ENCODE measurements at places on chromosomes 1 and 21.

DNA sequence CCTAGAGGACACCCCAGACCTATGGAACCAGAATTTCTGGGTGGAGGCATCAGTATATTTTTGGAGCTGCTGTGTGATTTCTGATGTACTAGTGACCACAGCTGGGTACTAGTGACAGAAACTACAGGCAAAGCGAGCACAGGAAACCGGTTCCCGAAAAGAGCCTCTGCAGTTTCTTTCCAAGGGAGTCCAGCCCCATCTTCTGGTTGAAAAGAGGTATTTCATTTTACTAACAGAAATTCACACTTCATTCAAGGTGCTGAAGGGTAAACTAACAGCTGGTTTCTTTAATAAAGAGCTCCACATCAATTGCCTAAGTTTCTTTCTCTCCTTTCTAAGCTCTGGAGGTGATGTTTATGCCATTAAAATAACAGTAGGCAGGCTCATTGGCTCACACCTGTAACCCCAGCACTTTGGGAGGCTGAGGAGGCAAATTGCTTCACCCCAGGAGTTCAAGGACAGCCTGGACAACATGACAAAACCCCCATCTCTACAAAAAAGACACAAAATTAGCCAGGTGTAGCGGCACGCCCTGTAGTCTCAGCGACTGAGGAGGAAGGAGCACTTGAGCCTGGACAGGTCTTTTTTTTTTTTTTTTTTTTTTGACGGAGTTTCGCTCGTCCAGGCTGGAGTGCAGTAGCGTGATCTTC, 22.0 kb downstream of the THAP3 start:
- DNase-seq = peak; percentile 55

- no peak for DNase-seq
Measured at GRCh38 chr1:1318131-1318652, 6.3 kb downstream of the INTS11 start.

DNA sequence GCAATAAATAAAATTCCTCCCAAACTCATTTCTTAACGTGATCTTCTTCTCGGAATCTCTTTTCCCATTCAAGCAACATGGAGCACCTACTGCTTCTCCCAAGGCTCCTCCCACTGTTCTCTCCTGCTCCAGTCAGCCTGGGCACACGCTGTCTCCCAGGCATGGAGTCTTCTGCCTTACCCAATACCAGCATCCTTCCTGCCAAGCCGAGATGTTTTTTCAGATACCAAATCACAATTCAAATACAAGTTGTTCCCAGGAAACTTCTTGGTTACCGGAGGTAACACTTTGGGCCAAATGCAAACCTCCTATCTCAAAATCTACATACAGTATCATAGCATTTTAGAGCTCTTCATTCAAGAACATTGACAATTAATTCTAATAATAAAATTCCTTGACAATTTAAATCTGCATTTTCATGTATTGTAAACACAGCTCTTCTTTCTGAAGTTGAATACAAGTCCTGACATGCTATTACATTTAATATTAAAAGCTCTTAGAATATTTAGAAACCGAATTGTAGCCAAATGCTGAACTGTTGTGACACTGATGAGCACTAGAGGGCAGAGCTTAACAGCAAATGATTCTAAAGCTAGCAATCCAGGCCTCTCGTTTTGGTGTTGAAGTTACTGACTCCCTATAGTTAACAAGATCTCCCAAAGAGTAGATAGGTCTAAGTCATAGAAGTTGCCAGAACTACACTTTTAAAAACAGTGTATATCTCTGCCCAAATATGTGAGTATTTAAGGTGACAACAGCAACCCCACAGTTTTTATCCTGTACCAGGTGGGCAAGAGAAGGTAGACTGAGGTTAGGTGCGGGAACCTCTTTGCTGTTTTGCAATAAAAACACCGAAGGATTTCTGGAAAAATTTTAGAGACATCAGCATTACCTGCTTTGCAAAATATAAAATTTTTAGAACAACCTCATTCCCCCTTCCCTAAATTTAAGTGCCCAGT, 52.3 kb downstream of the BCAR3 start:
- peak; percentile 77 for DNase-seq

GRCh38 chr21:16570171-16570570, 840.4 kb downstream of the USP25 start:
- no peak for DNase-seq

DNA sequence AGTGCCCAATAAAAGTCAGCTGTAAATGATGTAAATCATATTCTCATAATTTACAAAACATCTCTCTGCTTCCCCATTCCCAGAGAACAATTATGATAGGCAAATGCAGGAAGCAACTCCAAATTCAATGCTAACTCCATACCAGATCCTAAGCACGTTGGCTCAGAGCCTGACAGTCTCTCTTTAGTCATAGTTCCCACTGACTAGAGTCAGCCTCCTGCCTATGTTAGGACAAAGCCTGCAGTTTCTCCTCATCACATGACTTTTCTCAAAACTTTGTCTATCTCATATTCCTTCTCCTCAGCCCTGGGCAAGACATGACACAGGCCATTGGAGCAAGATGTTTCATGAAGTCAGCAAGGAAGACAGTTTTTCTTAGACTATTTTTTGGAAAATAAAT, 101.5 kb upstream of the COL24A1 start:
- DNase-seq = no peak

GRCh38 chr1:54272134-54272533, 72.2 kb downstream of the MRPL37 start:
- no peak for DNase-seq

- DNase-seq = no peak
Measured at GRCh38 chr1:62585469-62586155, 11.7 kb upstream of the ANGPTL3 start.

DNA sequence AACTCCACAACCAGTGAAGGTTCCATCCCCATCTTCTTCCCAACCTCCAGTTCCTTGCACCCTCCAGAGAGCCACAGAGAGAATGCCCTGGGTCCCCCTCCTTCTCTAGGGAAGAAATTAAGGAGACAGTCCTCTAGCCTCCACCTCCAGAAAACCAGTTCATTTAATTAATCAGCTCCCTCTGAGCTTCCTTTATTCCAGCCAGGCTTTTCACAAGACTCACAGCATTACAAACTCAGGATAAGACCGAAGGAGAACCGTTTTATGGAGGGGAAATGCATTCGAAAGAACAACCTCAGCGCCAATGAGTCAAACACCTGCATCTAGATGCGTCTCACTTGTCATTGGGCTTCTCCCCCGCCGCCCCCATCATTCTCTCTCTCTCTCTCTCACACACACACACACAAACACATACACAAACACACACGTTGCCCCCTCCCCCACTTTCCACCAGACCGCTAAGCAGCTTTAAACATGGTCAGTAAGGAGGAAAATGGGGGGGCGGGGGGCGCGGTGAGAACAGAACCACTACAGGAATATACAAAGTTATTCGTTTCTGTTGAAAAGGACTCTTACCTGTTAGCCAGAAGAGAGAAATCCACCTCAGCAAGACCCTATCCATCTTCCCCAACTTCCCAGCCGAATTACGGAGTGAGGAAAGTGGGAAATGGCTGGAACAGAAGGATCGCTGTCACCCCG, 544 bp downstream of the ILDR2 start:
- no peak for DNase-seq

- DNase-seq = peak; percentile 75
Measured at GRCh38 chr1:94768036-94768435, 52.1 kb upstream of the SLC44A3 start.

GRCh38 chr1:199202331-199202730, 563.5 kb downstream of the PTPRC start:
- DNase-seq = no peak

- DNase-seq = no peak
Measured at GRCh38 chr21:36825658-36826057, 126.7 kb downstream of the SIM2 start.

- DNase-seq = no peak
Measured at GRCh38 chr1:199747984-199748383, 279.5 kb upstream of the NR5A2 start.

DNA sequence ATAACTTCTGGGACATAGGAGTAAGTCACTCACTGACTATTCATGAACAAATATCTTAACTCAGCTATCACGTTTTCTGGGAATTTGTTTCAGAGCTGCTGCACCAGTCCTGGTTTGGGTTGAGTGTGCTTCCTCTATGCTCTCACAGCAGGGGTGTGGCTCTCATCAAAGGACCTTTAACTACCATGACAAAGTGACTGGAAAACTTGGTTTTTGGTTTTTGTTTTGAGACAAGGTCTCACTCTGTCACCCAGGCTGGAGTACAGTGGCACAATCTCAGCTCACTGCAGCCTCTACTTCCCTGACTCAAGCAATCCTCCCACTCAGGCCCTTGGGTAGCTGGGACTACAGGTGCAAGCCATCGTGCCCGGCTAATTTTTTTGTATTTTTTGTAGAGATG, 4.1 kb downstream of the ILDR2 start:
- no peak for DNase-seq

GRCh38 chr1:205916541-205916940, 26.7 kb downstream of the SLC26A9 start:
- no peak for DNase-seq

DNA sequence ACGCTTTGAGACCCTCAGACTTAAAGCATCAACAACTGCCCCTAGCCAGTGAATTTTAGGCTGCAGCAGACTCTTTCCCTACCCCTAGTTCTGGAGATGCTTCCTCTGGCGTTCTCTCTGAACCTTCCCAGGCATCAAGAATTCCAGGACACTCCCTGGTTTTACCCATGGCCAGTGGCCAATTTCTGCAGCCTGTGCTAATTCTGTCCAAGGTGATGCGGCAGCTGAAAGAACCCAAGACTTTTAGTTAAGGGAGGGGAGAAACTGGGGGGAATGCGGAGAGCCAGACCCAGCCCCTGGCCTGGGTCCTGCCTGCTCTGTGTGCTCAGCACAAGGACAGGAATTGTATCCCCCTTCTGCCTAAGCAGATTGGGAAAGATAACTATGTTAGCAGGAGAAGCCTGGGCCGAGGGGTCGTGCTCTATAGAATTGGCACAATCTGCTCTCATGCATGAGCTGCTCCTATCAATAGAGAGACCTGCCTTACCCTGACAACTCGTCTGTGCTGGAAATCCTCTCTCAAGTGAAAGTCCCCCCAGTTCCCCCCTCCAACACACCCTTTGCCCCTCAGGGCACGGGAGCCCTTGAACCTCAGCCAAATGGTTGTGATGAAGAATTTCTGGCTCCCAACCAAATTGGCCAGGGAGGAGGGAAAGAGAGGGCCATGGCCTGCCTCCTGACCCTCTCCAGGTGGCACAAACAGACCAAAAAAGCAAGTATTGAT, 5.4 kb upstream of the GJA8 start:
- no peak for DNase-seq

DNA sequence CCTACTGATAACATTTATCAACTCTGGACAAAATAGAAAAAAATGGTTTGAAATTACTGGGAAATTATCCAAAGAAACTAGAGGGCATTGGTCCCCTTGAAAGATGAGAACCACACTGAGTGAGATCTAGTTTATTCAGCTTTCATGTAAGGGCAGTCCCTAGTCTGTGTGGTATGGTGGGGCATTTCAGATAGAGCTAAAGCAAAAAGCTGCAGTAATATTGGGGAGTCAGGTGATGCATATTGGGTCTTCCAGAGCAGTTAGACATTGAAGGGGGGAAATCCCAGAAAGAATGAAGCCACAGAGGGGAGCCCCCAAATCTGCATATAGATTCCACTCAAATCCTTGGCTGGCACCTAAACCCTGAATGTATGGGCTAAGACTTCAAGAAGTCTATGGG, 347.7 kb upstream of the POU3F1 start:
- no peak for DNase-seq

DNA sequence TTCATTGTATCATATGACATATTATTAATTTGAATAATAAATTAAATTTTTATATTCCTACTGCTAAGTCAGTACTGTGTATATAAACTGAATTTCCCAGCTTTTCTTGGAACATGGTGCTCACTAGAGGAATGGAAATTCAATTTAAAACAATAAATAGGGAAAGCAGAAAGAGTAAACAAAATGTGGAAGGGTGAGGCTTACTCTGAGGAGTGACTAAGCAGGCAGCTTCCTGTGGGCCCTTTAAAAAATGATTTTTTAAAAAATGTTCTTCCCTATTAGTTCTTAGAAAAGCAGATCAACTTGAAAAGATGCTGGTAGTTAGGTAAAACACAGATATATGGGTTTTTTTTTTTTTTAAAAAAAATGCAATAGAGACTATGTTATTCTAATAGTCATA, 49.5 kb upstream of the S1PR1 start:
- DNase-seq = peak; percentile 27

- DNase-seq = no peak
Measured at GRCh38 chr1:214418391-214418790, 133.0 kb downstream of the PTPN14 start.

GRCh38 chr1:175564723-175565122, 178.7 kb downstream of the TNR start:
- no peak for DNase-seq

- peak; percentile 44 for DNase-seq
Measured at GRCh38 chr1:6170742-6171201, 9.3 kb downstream of the CHD5 start.

GRCh38 chr21:34558166-34558565, 46.2 kb upstream of the KCNE1 start:
- DNase-seq = no peak

- DNase-seq = no peak
Measured at GRCh38 chr1:151367658-151368392, 4.7 kb downstream of the SELENBP1 start.

DNA sequence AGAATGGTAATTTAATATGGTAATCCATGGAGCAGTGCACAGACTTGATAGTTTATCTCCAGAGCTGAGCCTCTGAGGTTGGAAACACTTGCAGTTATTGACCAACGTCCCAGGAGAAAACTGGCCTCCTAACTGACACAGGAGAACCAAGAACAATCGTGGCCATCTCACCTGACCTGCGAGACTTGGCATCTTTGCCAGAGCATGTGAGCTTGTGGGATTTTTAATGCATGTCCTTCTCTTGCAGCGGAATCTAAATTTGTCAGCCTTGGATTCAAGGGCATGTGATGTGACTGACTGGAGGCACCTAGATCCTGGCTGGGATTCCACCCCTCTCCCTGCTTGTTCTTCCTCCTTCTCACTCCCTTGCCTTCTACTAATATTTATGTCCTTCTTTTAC, 27.8 kb upstream of the SLC26A9 start:
- no peak for DNase-seq

DNA sequence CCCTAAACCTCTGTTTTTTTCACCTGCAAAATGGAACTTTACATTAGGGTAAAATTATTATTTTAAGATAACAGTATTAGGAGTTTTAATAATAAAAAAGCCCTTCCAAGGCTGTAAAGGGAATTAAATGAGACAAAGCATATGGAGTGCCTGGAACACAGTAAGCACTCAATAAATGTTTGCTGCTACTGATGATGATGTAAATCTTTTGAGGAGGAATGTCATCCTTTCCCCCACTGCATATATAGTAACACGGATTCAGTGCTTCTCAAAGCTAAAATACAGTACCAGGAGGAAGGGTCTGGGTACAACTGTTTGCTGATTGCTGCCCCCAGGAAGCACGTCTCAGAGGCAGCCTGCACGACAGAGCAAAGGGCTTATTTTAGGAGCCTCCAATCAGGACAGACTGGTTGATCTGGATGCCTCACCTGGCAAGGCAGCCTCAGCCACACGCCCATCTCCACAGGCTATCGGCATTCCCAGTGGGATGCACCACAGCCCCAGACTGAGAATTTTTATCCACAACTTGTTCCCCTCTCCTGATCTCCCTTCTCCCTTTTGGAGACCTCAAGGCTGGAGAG, 64.4 kb downstream of the GADD45A start:
- DNase-seq = no peak

- DNase-seq = peak; percentile 74
Measured at GRCh38 chr1:28132171-28133167, 44.0 kb downstream of the PTAFR start.
